MV-4-11 (cell line): ENCODE measurements at places on chromosomes 6 and 20.

DNA sequence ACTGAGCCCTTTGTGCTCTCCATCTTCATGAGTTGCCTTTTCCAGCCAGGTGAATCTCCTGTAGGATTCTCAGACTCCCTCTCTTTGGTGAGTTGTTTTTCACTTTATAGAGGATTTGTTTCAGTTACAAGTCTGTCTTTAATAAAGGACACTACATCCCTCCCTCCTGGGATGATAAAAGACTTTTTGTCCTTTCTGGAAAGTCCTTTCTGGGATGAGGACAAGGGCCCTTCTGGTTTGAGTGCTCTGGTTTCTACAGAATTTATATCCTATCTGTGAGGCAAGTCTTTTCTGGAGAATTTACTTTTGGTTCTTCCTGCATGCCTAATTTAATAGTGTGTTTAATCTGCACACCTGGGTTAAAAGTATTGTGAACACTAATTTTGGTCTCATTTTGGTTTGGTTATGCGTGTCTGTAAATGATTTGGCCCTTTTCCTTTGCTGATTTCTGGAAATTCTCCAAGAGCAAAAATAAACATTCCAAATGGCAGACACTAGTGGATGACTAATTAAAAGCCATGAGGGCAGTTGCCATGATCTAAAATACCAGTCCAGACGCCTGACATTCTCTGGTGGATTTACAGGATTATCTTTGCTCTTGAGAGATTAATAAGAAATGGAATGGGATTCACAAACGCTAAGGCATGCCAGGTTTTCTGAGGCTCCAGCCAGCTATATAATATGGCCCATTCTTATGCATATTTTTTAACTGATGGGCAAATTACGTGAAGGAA is 44.8 kb downstream of the TCP11 start:
- DNase-seq = no peak

DNA sequence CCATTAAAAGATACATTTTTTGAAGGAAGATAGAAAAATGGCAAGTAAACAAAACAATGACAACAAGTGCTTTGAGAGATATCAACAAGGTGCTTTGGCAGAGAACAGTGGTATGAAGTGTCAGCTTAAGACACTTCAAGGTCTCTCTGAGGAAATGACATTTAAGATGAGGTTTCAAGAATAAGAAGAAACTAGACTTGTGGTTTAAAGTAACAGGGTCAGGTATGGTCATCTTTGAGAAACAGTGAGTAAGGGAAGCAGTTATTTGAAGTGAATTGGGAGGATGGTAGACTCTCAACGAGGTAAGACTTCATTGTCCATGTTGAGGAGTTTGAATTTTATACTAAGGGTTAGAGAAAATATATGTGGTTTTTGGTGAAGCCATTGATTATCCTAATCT is 77.8 kb downstream of the SYCP2L start:
- no peak for DNase-seq

GRCh38 chr6:82704045-82704444 is 340.4 kb downstream of the TPBG start:
- DNase-seq = no peak

GRCh38 chr20:59827138-59828056 is 106.0 kb downstream of the SYCP2 start:
- no peak for DNase-seq
